Stimulated activated CD4-positive, alpha-beta T cell treated with anti-CD3 and anti-CD28 coated beads, Interleukin-1b, Interleukin-23, amount 100 ng/mL, for 1 hour (primary cell): ENCODE measurements at places on chromosomes 11 and 22.

GRCh38 chr11:12005476-12005875 lies 3.0 kb downstream of the DKK3 start:
- DNase-seq: no peak

DNA sequence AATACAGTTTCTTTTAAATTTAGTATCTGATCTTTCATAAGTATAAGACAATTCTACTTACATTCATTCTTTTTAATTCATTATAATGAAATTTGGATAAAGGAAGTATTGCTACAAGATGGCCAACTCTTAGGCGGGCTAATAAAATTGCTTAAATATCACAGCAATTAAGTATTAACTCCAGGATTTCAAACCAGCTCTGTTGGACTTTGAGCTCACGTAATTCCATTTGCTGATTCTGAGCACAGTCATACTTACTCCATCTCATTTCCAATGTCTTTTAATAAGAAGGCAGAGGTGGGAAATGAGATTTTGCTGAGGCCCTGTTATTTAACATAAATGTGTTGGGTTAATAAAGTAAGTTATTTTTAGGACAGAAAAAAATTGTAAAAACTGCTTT lies 748.1 kb downstream of the KCNA4 start:
- no peak for DNase-seq

DNA sequence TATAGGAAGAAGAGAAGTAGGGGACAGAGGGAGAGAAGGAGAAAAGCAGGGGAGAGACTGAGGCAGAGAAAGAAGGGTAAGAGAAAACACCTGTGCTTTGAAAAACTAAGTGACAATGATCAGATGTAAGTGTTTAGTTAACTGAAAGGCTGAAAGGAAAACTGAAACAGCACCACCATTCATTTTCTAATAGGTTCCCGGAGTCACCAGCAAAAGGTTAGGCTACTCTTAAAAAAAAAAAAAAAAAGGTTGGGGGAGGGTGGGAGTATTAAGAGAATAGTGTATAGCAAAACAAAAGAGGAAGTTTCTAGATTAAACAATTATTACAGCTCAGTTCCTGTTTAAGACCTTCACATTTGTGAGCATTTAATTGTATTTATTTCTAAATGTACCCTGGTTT lies 113.8 kb downstream of the CADM1 start:
- no peak for DNase-seq

DNA sequence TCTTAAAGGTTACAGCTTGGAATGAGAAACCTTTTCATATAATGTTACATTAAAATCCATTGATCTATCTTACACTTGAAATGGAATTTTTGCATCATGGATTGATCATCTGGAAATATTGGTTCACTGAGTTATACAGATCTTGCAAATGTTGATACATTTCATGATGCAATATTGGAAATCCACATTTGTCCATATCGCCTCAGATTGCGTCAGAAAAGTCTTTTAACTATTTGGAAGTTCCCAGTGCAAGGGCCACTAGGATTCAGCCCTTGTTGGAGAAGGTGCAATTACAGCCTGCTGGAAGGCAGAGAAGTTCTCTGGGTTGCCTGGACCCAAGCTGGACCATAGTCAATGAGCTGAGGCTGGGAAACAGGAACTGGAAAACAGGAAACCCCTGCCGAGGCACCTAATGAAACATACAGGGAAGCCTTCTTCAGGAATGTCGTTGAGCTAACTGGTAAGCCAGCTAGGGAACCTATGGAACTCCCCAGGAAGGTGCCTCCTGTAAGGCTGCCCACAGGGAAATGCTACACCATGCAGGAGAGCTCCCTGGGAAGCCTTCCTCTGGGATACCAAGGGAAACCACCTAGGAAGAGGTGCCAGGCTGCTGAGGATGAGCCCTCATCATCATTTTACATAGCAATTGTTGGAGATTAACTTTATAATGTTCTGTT lies 600.4 kb upstream of the CADM1 start:
- DNase-seq: no peak

DNA sequence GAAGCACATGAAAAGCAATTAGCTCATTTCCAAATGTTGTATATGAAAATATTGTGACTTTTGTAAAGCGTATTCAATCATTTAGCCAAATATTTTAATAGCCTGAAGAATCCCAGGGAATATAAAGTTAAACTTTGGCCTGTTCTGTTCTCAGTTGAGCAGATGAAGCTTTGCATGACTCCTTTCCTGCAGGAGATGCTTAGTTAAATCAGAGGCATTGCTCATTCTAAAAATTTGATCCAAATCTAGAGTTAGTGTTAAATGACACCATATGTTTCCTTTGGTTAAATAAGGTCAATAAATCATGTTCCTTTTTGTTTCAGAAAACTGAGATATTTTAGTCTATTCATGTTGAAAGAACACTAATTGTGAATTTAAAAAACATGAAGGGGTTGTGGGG lies 51.2 kb upstream of the BIRC3 start:
- no peak for DNase-seq

DNA sequence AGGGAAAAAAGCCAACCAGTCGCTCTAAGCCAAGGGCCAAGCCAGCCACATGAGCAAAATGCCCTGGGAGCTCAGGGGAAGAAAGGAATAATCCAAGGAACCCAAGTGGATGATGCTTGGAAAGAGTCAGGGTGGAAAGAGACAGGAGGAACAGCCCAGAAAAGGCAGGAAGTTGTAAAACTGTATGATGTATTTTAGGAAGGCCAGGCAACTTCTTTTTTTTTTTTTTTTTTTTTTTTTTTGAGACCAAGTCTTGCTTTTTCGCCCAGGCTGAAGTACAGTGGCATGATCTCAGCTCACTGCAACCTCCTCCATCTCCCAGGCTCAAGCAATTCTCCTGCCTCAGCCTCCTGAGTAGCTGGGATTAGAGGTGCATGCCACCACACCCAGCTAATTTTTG lies 1.6 kb downstream of the LGALS12 start:
- DNase-seq: no peak

- DNase-seq: no peak
Measured at GRCh38 chr11:126415128-126415527, 59.6 kb downstream of the ST3GAL4 start.

- no peak for DNase-seq
Measured at GRCh38 chr22:47301820-47302475, 539.5 kb downstream of the TBC1D22A start.

DNA sequence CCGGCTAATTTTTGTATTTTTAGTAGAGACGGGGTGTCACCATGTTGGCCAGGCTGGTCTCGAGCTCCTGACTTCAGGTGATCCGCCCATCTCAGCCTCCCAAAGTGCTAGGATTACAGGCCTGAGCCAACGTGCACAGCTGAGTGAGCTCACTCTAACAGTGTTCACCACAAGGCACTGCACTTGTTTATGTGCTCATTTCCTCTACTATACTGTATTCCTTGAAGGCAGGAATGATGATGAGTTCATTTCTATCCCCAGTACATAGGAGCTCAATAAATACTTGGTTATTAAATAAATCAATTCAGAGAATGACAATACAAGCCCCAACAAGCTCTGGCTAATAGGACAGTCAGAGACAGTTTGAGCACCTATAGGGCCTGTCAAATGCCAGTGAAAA lies 29.1 kb downstream of the ALG8 start:
- no peak for DNase-seq

GRCh38 chr11:59240322-59240721 lies 27.6 kb upstream of the MPEG1 start:
- DNase-seq: no peak

GRCh38 chr11:126053415-126054286 lies 9.0 kb downstream of the CDON start:
- DNase-seq: no peak

DNA sequence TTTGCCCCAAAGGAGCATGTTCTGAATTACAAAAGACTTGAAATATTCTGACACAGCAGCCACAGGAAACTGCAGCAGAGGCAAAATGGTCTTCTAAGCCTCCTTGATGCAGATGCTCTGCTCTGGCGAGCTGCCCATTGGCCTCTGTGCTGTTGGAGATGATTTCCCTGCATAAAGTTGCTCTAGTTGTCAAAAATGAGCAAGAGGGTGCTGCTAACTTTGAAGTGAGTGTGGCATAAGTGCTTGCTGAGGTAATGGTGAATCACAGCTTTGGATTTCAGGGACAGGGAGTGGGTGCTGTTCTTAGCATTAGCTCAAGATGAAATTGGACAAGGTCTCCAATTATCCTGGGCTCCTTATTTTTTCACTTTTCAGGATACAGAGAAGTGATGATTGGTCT lies 435.4 kb downstream of the TMEM135 start:
- DNase-seq: no peak
